Pulmonary artery endothelial cell (primary cell): ENCODE measurements at places on chromosomes 11 and 22.

GRCh38 chr22:21642584-21643448 is 714 bp downstream of the SDF2L1 start:
- no peak for DNase-seq

DNA sequence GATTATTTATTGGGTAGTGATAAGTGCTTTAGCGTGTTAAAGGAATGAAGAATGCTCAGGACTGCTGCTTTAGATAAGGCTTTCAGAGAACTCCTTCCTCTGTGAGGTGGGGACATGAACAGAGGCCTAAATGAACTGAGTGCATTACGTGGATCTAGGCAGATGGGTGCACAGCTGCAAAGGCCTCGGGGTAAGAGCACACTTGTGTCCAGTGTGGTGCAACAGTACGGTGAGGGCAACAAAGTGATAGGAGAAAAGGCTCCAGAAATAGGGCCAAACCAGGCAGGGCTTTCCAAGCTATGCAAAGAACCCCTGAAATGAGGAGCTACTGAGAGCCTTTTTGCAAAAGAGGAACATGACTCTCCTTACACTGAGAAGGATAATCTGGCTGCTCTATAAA is 45.3 kb upstream of the ARHGAP32 start:
- DNase-seq, result no peak

DNA sequence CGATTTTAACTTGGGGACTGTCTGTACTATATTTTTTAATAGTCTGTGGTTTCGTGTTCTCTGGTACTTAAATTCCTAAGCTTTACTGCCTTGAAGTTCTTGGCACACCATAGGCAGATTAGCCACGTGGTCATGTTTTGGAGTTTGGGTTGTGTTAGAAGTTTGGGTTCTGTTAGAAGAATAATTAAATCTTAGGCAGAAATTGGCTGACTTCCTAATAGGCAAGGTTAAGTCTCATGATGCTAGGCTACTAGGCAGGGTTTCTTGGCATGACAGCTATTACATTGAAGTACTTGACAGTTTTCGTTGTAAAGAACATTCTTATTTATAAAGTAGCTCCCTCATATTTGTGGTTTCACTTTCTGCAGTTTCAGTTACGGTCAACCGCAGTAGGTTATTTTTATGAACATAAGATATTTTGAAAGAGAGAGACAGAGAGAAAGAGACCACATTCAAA is 30.0 kb upstream of the MMP7 start:
- no peak for DNase-seq

GRCh38 chr11:120932305-120932915 is 91.5 kb upstream of the TBCEL start:
- DNase-seq, result no peak

- no peak for DNase-seq
These were observed 4.3 kb upstream of the LDHA start for GRCh38 chr11:18390088-18390487.

- DNase-seq, result no peak
These were observed 1.9 kb downstream of the TEAD1 start for GRCh38 chr11:12675951-12676711.

DNA sequence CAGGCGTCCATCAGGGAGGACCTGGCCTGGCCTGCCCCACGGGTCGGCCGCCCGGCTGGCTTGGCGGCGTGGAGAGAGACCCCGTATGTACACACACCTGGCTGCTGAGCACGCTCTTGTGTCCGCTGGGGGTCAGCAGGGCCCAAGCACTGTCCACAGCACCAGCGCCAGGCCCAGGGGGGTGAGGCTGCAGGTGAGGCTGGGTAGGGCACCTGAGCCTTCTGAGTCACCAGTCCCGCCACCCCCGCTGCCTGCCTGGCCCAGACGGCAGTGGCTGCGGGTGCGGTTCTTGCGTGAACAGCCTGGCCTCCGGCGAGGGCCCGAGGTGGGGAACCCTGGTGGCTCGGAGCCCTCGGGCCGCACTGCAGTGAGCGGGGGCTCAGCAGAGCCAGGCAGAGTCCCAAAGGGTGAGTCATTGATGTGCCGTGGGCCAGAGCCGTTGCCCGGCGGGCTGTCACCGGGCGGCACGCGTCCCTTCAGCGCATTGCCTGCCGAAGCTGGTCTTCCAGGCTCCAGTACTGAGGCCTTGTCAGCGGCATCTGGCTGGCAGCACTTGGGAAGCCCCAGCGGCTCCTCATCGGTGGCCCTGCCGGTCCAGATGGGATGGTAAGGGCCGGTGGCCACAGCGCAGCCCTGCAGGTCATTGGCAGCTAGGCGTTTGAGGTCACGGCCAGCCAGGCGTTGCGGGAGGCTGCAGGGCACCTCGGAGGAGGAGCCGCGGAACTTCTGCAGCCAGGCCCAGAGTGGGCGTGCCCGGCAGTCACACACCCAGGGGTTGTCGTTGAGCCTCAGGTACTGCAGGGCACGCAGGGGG is 26.3 kb downstream of the RTN4R start:
- no peak for DNase-seq

GRCh38 chr22:34669001-34669400 is 397.0 kb upstream of the ISX start:
- no peak for DNase-seq

DNA sequence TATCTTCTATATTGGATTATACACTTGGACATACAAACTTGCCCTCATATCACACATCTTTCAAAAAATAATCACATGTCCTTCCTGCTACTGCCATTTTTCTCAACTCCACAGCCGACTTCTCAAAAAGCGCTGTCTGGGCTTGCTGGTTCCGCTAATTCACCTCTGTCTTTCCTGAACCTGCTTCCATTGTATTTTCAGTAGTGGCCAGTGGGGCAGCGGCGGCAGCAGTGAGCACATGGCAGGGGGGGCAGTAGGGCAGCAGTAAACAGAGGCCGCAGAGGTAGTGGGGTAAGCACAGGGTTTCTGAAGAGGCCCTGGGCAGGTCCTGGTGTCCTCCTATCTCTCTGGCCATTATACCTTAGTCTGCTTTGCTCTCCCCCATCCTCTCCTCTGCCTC is 126.3 kb downstream of the RRAS2 start:
- DNase-seq, result no peak

DNA sequence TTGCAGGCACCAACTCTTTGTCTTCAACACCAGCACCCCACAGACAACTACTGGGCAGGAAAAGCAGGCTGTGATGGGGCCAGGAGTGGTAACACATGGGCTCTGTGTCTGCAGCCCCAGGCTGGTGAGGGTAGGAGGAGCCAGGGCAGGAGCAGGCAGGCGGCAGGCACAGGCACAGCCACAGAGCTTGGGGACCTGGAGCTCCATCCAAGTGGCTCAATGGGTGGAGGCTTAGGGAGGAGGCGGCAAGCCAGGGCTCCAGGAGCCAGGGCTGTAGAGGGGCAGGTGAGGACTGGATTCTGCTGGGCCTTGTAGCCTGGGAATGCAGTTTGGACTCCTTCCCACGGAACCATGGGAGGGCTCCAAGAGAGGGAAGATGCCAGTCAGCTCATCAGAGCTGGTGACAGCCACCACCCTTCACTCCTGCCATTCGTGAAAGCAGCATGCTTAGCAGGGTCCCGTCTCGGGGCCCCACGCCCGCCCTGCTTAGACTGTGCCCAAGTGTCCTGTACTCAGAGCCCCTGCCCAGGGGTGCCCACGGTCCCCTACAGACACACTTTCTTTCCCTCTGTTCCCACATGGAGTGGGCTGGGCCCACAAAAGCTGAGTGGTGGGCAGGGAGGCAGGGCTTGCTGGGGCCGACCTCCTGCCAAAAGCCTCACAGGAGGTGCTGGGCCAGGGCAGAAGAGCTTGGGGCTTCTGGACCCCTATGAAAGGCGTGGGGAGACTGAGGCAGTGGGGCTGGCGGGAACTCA is 12.4 kb downstream of the TTC38 start:
- DNase-seq, result no peak
